ENCODE measurements at places on chromosomes 6 and 20.

DNA sequence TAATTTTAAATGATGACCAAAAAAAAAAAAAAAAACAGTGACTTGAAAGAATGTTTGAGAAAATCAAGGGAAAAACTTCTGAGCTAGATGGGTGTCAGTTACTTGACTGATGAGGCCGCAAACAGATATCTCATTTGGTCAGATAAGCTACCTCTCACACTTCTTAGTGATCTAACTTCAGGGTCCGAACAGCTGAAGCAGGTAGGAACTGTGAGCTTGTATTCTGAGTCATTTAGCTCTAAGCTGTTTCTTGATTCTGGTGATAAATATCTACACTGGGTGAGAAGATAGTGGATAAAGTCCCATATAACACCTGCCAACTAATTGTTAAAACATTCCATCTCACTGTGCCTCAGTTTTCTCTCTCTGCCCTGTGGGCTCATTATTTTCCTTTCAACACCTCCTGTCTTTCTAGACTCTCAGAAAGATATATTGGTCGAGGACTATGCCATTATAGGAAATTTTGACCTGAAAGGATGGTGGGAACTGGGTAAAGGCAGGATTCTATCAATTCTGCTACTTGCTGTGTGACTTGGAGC lies 7.7 kb downstream of the KIF3B start:
- DNase-seq, result no peak

- DNase-seq, result no peak
Measured at GRCh38 chr6:14921170-14921569, 324.7 kb upstream of the JARID2 start.

DNA sequence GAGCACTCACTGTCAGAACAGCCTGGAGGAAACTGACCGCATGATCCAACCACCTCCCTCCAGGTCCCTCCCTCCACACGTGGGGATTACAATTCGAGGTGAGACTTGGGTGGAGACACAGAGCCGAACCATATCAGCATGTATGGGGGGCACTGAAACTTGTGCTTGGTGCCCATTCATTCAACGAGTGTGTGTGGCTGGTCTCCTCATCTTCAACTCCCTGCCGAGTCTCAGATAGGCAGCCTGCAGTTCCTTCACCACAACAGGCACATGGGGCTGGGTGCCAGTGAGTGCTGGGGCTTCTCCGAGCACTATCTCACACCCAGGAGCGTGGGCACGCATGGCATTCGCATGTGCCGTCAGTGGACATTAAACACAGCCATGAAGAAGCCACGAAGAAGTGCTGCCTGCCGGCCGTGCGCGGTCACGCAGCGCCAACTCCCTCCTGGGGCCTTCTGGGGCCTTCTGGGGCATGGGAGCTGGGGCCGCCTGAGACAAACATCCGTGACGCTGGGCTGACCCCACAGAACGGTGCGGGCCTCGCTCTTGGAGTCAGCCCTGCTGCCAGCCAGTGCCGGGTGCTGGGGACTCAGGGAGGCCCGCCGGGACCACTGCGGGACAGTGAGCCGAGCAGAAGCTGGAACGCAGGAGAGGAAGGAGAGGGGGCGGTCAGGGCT lies 714 bp upstream of the RTEL1 start:
- DNase-seq, result no peak

- no peak for DNase-seq
Measured at GRCh38 chr20:62727584-62728027, 19.0 kb downstream of the NTSR1 start.

- DNase-seq, result no peak
Measured at GRCh38 chr6:154824076-154824475, 90.9 kb downstream of the SCAF8 start.

DNA sequence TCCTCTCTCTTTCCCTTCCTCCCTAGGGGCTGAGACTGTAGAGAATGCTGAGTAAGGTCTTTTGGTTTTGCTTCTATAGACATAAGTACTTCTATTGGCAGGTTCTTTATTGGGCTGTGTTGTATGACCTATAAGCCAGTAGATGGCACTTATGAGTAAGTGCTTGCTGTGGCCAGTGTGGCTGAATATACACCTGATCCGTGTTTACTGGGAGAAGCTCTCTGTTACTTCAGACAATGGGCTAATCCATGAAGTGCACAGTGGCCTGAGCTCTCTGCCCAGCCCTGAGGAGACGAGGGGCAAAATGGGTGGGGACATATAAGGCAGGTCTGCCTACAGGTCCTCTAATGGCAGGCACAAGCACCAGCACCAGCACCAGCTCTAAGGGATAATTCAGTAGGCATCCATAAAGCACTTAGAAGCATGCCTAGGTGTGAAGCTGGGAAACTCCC lies 610.3 kb downstream of the RNF144B start:
- DNase-seq, result no peak

DNA sequence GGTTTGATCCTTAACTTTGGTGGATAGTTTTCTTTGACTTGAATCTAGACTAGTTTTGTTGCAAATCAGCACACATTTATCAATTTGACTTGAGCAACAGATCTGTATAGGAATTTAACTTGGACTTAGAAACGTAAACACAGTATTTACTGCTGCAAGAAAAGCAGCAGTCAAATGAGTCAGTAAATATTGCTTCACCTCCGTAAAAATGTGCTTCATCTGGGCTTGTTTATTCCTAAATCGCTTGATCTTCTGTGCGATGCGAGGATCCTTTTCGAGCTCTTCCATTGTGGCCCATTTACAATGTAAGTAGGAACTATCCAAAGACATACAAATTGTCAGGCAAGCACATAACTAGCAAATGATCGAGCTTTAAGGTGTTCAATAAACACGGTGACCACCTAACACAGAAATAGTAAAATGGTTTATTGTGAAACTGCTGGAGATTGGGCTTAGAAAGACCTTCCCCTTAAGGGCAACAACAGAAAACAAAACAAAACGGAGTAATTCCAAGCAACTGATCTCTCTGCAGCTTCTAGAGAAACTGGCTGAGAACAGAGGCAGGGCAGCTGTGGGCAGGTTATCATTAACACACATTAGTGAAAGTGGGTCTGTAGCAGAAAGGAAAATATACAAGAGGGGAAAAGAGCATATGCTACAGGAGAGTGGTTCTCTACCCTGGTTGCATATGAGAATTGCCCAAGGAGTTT lies 120.8 kb downstream of the CHD6 start:
- no peak for DNase-seq

DNA sequence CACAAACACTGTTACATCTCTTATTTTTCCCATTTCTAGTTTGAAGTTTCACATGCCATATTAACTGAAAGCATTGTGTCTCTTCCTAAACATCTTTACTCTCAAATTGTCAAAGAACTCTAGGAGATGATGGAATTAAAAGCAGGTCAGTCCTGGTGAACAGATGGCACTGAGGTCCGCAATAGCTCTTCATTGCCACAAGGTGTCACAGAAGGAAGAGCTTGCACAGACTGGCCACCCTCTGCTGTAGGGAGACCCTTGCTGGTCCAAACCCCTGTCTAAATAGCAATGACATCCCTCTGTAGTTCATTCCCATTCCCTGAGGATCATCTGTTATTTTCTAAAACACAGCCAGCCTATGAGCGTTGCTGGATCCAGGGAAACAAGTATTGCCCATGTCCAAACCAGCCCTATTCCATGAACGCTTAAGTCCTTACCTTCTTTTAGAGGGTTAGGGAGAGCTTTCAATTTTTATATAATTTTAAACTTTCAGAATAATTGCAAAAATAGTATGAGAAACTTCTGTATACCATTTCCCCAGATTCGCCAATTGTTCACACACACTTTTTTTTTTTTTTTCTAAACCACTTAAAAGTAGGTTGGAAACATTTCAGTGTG lies 10.1 kb upstream of the HDAC2 start:
- no peak for DNase-seq

GRCh38 chr6:54860739-54861138 lies 14.2 kb downstream of the FAM83B start:
- no peak for DNase-seq

- peak; percentile 17 for DNase-seq
Measured at GRCh38 chr20:44909872-44910689, at the start of gene PABPC1L. TSS of gene PABPC1L (plus strand) at chr20:44910060. CDS start at chr20:44910144, 84 bp downstream.

GRCh38 chr6:38719358-38719757 lies 4.2 kb downstream of the DNAH8 start:
- DNase-seq, result no peak

DNA sequence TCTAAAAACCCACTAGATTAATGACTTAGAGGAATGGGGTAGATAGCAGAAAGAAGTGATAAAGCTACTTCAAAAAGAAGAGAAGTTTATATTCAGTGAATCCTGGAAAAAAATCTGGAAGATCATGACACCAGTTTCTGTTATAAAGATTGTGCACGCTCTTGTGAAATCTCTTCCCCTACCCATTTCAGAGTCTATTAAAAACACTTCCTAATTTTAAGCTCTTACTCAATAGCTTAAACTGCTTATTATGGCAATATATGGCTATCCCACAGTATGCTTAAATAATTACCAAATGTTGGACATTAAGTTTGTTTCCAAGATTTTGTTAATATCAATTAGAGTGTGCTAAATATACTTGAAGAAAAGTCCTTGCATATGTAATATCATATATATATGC lies 585.3 kb upstream of the MAN1A1 start:
- no peak for DNase-seq

DNA sequence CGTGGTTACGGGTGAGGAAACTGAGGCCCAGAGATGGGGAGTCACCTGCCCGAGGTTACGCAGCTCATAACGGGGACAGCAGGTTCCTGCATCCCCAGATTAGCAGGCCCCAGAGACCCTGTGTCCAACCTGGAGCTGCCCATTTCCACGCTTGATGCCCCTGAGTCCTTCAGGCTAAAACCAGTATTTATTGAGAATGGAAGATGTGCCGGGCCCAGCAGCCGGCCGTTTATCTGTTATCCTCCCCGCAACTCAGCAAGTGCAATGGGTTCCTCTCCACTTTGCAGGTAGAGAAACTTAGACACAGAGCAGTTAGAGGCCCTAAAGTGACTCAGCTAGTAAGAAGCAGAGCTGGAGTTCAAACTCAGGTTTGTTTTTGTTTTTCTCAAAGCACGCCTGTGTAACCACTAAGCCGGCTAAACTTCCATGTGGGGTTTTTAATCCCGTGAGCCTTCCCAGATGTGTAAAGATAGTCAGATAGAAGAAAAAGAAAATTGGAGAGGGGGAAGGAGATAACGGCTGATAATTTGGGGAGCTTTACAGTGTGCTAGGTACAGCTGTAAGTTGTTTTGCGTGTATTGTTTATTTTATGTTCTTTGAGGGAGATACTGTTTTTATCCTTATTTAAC lies 775 bp downstream of the PFDN4 start:
- no peak for DNase-seq

- peak; percentile 43 for DNase-seq
Measured at GRCh38 chr6:35302604-35303241, 5.1 kb downstream of the DEF6 start.

- no peak for DNase-seq
Measured at GRCh38 chr6:145017516-145017915, 717.8 kb downstream of the EPM2A start.

GRCh38 chr6:30075790-30076732 lies 492 bp upstream of the RNF39 start:
- DNase-seq, result no peak

- DNase-seq, result no peak
Measured at GRCh38 chr20:61454053-61454452, 202.0 kb downstream of the CDH4 start.

DNA sequence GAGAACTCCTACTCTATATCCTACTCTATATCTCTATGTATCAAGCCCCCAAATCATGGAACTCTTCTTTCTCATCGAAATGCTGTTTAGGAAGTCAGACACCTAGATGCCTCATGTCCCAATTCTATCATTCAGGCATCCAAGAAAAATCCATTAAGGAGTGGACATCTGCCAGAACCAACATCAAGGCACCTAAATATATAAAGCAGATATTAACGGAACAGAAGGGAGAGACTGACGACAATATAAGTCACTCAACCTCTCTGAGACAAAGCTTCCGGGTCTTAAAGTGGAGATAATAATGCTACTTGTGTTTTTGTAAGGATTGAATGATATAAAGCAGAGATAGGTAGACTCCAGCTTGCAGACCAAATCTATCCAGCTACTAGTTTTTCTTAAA lies 241.5 kb downstream of the NFATC2 start:
- DNase-seq, result no peak

DNA sequence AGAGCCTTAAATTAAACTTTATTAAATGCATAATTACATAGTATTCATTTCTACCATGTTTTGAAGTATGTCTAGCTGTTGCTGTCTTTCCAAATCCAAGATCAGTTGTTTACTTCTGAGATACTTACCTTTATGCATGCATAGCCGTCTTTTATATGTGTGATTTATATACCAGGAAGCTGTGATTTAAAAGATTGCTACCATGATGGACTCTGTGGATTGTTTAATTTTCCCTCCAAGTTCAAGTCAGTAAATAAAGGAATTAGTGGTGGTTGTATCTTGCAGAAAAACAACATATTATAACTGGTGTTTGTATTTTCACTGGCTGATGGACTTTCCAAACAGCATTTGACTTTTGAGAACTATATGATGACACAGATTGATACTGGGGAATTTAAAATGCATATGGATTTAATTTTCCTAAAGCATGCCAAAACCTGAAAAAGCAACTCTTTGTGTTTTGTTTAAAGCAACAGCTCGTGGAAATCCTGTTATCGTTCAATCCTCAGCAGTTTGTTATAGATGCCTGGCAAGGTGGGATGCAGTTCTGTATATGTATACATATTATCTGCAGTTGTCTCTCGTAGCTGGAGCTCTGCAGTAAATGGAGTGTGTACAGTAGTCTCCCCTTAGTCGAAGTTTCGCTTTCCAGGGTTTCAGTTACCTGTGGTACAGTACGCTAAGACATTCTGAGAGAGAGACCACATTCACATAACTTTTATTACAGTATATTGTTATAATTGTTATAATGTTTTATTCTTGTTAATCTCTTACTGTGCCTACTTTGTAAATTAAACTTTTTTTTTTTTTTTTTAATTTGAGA lies 77.1 kb downstream of the CBFA2T2 start:
- DNase-seq, result no peak

DNA sequence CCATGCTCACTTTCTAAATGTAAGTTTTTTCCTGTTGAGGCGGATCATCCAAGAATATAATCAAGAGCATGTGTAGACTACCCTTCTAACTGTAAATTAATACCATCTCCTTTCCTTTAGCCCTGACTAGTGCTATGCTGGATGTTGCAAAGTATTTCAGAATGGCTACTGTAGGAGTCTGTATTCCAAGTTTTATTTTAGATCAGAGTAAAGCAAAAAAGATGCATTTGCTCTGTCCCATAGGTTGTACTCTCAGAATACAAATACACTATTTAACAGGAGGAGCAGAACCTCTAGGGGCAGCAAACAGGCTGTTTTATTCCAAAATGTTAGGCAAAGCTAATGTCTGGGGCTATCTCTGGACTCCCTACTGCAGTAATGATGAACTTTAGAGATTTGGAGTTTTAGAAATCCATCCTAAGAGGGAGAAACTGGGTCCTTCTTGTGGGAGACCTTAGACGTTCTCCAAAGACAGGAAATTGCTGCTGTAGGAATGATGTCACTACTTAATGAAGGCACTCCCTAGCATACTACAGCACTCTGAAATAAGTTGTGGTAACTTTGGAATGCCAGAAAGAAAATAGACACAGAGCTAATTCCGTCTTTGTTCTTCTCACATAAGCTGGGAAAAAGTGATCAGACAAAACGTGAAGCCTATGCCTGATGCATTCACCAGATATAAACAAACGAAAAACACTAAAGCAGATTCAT lies 392.4 kb upstream of the HS3ST5 start:
- no peak for DNase-seq

Measured in C1 segment of cervical spinal cord (tissue), 14 donors.